ENCODE measurements at places on chromosomes 3 and 15.

- DNase-seq: no peak
Observed at GRCh38 chr15:73941449-73941848, 15.2 kb downstream of the LOXL1 start.

GRCh38 chr15:48313216-48313615 lies 18.0 kb upstream of the DUT start:
- no peak for DNase-seq

- no peak for DNase-seq
Observed at GRCh38 chr3:39275963-39276593, 3.8 kb downstream of the CX3CR1 start.

DNA sequence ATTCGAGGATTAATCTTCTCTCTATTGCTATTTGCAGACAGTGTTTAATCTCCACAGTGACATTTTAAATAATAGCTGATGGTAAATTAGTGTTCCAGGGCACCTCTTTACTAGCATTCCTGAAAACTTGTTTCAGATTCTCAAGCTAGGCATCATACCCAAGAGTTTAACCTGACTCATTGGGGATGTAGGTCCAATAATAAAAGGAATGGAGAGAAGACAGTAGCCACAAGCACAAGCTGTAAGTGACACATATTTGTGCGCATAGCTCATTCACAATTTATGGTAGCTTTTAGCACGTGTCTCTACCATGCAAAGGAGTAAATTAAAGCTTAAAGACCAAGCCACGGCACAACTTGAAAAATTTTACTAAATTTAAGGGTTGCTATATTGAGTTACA lies 171.3 kb upstream of the FAM3D start:
- DNase-seq: no peak

DNA sequence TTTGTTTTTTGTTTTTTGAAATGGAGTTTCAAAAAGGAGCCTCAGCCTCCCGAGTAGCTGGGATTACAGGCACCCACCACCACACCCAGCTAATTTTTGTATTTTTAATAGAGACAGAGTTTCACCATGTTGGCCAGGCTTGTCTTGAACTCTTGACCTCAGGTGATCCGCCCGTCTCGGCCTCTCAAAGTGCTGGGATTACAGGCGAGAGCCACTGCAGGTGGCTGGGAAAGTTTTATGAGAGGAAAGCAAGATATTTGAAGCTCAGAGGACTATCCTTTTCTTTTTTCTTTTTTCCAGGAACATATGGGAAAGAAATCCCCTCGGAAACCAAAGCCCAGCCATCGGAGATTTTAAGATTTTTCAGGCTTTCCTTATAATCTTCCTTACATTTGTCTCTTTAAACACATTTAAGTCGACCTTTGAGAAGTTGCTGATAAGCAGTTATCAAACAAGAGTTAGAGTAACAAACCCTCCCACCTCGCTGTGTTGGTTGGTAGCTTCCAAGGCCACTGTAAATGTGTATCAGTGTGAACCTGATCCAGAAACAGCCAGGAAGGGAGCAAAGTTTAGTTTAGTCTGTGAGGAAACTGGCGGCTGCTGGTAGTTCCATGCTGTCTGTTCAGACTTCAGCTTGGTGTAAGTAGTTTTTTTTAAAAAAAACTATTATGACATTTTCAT lies 34.5 kb upstream of the MAP3K13 start:
- DNase-seq: no peak

- DNase-seq: no peak
Observed at GRCh38 chr15:90869601-90870353, 1.4 kb downstream of the FURIN start.

DNA sequence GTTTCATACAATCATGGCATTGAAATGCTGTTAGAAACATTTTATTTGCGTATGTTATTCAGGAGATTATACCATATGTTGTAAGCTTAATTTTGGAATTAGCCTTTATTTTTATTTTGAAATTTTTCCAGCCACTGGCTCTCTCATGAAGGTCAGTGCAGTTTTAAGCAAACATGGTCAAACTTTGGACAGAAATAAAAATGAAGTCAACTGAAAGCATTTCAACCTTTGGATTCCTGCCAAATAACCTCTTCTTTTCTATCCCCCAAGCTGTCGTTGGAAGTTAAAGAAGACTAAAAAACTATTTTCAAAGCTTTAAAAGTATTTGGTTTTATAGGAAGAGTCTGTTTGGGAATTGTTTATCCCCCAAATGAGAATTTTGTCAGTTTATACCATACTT lies 846.6 kb downstream of the MCTP2 start:
- DNase-seq: no peak

GRCh38 chr15:75215107-75216004 lies 13.7 kb downstream of the C15orf39 start:
- DNase-seq: no peak

DNA sequence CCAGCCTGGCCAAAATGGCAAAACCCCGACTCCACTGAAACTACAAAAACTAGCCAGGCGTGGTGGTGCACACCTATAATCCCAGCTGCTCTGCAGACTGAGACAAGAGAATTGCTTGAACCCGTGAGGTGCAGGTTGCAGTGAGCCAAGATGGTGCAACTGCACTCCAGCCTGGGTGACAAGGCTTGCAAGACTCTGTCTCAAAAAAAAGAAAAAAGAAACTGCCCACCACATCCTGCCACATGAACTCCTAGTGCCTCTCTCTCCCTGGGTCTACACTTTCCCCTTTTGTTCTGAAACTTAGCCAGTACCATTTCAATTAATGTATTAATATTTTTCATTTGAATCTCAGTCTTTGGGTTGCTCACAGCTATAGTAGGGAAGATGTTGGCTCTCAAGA lies 192.2 kb upstream of the MME start:
- no peak for DNase-seq

GRCh38 chr15:69976366-69976994 lies 121.2 kb downstream of the TLE3 start:
- no peak for DNase-seq

GRCh38 chr3:142656575-142656974 lies 60.4 kb downstream of the PLS1 start:
- no peak for DNase-seq

DNA sequence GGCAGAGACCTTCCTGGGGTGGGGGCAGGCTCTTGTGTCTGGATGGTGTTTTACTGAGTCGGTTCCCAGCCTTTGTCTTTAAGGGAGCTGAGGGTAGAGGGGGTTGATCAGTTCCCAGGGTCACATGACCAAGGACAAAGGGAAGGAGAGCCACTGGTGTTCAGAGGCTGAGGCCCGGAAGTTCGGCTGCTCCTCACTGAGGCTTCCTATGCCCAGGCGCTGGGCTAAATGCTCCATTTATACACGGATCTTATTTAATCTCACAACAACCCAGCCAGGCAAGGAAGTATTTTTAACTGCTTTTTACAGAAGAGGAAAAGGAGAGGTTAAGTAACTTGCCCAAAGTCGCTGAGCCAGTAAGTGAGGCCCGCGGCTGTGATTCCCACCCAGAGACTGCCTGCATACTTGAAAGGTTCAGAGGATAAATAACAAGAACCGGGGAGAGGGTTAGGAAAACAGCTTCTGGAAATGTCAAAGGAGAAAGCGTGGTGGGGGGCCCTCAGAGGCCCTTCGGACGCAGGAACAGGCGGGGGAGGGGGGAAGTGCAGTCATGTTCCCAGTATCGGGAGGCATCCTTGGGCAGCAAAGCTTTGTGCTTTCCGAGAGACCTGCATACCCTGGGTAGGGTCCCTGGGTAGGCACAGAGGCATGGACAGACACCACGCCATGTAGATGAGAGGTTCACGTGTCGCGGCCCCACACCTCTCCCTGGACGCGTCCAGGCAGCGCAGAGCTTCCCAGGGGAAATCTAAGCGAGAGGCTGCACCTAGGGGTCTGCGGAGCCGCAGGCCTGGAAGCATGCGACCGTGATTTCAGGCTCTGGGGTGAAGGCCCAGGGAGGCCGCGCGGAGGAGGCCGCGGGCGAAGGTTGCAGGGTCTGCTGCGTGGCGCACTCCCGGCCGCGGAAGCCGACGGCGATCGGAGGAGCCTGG lies 21.3 kb downstream of the EPHB3 start:
- no peak for DNase-seq

DNA sequence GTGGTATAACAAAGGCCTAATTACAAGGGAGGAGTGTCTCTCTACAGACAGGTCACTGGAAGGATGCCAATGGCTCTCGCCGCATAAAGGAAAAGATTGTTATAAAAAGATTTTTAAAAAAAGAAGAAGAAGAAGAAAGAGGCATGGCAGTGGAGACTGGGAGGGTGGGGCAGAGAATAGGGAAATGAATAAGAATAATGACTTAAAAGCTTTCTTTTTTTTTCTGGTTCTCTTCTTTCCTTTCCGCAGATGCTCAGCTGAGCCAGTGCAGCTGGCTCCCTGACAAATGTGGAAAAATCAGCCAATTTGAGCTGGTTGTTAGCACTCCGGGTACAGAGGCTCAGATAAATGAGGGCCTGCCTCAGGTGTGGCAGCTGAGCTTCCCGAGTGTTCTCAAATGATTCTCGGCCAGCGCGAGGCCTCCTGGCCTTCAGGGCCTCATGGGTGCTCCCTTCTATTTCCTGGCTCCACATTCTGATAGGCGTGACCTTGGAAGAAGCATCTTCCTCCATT lies 234.1 kb downstream of the RORA start:
- no peak for DNase-seq

DNA sequence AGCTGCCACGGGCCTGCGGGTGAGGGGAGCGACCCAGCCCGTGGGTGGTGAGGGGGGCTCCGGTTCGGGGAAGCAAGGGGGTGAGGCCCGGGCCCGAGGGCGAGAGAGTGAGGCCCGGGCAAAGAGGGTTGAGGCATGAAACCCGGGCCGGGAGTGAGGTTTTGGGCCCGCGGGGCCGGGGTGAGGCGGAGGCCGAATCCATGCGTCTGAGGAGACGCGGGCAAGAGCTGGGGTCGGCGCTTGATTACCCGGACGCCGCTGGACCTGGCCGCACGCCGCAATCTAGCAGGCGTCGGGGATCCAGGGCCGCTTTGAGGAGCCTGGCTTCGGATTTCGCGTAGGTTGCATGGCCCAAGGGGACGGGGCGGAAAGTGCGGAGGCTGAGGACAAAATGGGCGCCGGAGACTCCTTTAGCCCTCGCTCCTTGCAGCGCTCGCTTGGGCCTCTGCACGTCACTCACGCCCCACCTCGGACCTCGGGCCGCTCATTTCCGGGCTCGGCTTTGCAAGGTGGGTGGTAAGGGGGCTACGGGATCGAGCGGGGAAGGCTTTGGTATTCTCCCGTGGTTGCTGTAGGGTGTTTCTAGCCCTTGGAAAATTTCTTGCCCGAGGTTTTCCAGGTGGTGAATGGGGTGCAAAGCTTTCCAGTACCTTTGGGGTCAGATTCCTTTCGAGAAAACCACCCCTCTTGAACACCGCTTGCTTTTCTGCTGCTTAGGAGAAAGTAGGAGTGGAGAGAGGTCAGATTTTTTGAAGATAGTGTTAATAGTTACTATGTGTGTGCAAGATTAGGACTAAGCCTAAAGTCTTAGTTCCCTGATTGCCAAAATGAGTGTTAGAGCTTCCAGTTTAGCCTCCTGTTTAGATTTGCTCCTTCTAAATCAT lies 827 bp downstream of the SLC25A36 start:
- peak; percentile 63 for DNase-seq

DNA sequence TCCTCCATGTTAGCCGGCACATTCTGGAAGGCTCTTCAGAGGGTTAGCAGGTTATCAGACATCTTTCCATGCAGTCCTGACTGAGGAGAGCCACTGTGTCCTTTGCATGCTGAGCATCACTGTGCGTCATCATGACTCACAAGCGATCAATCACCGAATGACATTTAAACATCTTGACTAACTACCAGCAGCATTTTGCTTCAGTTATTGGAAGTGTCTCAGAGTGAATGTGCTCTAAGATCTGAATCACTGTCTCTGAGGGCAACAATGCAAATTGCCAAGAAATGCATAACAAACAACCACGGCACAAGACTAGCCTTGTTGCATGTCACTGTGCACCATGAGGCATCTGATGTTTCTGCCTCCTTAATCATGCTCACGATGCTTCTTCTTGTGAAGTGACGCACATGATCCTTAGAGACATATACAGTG lies 18.3 kb upstream of the ATP8B4 start:
- no peak for DNase-seq

- no peak for DNase-seq
Observed at GRCh38 chr3:85074003-85074402, 115.2 kb downstream of the CADM2 start.

DNA sequence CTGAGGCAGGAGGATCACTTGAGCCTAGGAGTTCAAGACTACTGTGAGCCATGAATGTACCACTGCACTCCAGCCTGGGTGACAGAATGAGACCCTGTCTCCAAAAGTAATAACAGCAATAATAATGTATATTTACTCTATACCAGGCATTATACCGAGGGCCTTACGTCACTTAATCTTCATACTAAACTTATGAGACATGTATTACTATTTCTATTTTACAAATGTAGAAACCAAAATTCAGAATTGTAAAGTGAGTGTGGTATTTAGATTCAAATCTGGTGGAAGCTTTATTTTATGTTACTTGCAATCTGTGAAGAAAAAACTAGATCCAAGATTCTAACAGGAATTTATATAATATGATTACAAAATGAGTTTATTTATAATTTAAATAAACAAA lies 9.7 kb upstream of the BLM start:
- DNase-seq: no peak

DNA sequence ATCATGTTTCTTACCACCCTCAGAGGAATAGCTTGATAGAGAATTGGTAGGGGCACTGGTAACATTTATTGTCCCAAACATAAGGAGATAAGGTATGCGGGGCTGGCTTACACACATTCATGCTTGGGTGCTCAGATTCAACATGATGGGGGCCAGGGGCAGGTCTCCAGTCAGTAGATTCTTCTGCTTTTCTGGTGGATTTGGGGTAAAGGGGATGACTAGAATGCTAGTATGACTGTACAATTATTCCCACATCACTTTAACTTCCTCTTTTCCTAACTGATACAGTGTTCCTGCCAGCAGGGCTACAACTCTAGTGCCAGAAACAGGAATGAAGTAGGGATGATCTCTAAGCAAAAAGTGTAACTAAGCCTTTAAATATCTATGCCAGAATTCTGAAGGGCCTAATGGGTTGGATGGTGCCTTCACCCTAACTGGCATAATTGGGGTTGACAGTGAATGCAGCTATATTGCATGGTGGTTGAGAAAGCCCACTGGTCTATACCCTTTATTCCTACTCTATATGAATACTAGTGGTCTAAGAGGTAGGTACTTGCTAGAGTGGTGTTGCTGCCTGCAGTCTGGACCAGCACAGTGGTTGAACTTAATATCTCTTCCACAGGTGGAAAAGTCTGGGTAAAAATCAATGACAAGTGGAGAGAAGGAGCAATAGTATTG lies 117.4 kb downstream of the IL12A start:
- no peak for DNase-seq
